ENCODE measurements at places on chromosomes 12 and 14.

DNA sequence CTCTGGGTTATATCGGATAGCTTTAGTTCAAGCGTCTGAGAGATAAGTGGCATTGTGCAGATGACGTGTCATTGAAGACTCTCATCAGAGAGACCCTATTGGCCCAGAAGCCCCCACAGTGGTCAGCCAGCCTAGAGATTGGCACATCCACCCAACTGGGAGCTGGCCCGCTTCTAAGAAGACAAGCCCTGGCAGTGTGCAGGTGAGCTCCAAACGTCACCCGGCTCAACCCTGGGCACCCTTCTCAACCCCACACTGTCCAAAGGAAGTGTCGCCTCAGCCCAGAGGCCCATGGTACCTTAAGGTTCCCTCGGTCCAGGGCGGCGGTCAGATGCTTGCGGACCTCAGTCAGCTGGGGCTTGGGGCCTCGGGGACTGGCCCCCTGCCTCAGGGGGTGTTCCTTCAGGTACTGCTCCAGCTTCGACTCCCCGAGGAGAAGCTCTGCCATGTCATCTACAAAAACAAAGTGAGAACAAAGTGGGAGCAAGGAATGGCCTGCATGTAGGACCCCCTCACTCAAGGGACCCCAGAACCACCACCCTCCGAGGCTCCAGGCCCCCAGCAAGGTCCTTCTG lies 30.3 kb downstream of the TTC7B start:
- DNase-seq = no peak

GRCh38 chr14:67856827-67857226 lies 37.2 kb downstream of the RAD51B start:
- no peak for DNase-seq

DNA sequence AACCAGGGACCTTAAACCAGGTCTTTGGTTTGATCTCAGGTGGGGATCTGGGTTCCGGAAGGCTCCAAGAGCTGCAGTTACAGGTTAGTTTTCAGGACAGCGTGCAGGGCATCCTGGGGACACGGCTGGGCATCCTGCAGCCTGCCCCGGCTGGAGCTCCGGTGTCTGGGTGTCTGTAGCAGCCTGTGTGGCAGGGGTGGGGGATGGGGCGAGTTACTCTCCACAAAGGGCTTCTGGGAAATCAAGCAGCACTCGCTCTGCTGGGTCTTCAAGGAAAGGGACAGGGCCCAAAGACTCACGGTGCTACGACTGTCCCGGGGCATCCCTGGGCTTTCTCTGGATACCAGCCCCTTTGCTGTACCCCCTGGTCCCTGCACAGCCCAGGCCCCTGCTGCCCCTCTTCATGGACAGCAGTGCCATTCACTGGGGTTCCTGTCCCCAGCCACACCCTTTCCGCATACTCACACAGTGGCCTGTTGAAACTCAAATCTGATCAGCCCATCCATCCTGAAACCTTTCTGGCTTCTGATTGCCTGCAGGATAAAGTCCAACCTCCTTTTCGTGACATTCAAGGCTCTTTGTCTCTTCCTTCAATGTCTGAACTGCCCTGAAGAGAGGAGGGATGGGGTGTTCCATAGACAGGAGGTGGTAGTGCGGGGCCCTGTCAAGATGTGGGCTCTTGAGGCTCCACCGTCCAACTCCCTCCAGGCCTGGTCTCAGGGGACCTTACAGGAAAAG lies 22.2 kb upstream of the PPP1R13B start:
- DNase-seq = no peak

DNA sequence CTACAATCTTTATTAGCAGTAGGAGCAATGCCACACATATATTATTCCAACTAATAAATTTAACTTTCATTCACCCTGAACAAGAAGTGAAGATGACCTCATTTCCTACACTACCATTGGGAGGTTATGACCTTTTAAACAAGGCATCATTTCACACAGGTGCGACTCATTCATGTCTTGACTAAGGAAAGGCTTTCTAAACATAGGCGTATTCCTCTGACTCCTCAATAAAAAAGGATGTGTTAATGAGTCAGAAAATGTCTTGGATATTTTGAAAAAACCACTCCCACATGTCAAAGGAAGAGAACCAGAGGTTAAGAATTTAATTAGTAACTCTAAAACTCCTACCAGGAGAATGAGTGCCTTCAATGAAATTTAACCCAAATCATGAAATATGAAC lies 115.2 kb downstream of the PRICKLE1 start:
- no peak for DNase-seq

DNA sequence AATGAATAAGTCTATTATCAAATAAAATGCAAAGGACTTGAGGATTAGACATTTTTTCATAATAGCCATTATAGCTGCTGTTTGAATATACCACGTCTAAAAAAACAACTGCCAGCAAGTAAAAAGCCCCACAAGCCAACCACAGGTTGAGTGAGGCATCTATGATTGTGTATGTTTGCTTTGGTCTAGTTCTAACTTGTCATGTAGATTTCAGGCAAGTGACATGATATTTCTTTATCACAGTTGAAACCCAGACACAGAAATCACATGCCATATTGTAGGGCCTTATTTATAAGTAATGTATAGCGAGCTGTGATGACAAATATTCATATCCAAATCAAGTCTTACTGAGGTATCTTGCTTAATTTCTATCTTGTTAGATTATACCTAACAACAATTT lies 225.8 kb downstream of the EMP1 start:
- DNase-seq = no peak

DNA sequence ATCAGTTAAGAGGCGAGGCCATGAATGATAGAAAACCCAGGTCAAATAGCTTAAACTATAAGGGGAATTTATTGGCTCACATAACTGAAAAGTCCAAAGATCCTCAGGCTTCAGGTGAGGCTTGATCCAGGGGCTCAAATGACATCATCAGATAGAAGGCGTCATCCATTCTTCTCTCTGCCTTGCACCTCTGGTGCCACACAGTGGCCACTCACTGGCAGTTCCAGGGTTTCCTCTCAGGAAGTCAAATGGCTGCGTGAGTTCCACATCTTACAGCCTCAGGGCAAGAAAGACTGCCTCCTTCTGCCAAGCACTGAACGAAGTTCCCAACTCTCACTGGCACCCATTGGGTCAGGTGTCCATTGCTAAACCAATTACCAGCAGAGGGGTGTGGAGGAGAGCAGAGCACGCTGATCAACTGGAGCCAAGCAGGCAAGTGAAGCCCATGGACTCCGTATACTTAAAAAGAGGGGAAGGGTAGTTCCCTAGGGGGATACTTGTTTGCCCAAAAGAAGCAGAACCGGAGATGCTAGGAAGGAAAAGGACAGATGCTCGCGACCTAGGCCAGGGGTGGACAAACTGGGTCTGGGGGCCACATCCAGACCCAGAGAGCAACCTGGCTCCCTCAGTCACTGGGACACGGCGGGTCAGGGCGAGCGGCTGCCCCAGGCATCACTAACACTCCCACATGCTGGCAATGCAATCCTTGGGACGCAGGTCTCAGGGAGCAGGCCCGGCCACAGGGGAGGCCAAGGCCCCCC lies 69.3 kb downstream of the SERPINA3 start:
- no peak for DNase-seq

DNA sequence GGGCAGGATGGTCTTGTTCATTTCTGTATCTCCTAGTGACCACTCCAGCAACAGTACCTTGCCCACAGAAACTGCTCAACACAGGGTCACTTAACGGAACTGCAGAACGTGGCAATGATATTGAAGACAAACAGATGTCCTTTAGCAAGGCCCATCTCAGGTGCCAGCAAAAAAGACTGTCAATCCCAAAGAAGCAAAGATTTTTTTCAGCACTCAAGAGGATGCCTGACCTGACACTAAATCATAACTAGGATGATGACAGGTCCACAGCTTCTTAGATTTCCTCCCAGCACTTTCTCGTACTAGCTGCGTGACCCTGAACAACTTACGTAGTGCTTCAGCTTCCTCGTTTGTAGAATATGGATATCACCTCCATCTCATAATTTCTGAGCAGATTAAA lies 39.4 kb downstream of the ATP2B1 start:
- no peak for DNase-seq

GRCh38 chr12:97572220-97572619 lies 109.6 kb downstream of the RMST start:
- DNase-seq = no peak

- DNase-seq = no peak
These were observed 214.8 kb downstream of the EPS8 start for GRCh38 chr12:15574353-15574752.

DNA sequence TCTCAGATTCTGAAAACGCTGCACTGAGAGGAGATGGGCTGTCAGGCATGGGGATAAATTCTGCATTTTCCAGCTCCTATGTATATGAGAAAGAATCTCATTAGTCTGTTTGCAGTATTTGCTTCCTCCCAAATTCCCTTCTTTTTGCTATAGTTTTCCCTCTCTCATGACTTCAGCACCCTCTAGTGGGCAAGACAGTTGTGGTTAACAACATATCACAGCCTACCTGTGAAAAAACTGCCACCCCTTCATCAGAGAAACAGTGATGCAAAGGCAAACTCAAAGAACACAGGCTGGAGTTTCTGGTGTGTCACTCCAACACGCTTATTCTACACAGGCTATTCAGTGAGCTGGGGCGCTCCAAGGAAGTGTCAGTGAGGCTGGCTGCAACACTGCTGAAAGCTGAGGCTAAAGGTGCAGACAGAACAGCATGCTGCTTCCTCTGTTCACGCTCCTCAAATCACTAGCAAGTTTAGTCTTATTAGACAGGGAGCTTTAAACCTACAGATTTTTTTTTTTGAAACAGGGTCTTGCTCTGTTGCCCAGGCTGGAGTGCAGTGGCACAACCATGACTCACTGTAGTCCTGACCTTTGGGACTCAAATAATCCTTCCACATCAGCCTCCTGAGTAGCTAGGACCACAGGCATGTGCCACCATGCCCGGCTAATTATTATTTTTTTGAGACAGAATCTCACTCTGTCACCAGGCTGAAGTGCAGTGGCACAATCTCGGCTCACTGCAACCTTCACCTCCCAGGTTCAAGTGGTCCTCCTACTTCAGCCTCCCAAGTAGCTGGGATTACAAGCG lies 19.3 kb downstream of the ZC2HC1C start:
- DNase-seq = peak; percentile 46

- DNase-seq = no peak
These were observed 384.7 kb downstream of the GRIN2B start for GRCh38 chr12:13596714-13597113.

- no peak for DNase-seq
These were observed 735.5 kb downstream of the MED13L start for GRCh38 chr12:115541891-115542421.

DNA sequence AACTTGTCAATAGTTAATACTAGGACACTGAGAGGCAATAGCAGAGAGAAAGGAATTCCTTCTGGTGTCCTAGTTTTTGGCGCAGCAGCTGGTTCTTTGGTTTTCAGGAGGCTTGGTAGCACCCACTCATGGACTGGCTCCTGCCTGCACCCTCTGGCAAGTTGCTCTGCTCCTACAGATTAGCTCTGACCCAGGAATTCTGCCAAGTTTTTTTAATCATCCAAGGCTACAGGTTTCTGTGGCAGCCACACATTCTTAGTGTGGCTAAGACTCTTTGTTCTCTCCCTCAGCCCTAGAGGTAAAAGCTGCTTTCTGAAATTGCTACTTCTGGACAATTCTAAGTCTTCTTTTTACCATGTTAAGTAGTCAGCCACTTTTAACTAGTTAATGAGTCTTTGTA lies 72.0 kb upstream of the FKBP4 start:
- no peak for DNase-seq

- no peak for DNase-seq
These were observed 9.6 kb upstream of the HSPB8 start for GRCh38 chr12:119169150-119169549.

GRCh38 chr12:3083921-3084347 lies 6.8 kb downstream of the TSPAN9 start:
- no peak for DNase-seq

- DNase-seq = no peak
These were observed 27.0 kb upstream of the RCOR1 start for GRCh38 chr14:102565331-102565887.
